ENCODE measurements at places on chromosomes 12 and 14.
A peak's percentile ranks its signal among the peaks of the same experiment; 100 is the strongest.

DNA sequence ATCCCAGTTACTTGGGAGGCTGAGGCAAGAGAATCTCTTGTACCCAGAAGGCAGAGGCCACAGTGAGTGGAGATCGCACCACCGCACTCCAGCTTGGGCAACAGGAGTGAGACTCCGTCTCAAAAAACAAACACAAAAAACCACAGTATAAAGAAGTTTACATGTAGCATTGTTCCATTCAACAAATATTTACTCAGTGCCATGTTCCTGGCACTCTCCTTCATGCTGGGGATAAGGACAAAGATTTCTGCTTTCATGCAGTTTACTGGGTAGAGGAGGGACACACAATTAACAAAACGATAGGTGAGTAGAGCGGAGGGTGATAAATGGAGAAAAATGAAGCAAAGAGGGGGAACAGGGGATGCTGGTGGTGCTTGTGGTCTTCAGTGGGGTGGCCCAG lies 68.2 kb upstream of the OVCH1 start:
- DNase-seq = no peak

DNA sequence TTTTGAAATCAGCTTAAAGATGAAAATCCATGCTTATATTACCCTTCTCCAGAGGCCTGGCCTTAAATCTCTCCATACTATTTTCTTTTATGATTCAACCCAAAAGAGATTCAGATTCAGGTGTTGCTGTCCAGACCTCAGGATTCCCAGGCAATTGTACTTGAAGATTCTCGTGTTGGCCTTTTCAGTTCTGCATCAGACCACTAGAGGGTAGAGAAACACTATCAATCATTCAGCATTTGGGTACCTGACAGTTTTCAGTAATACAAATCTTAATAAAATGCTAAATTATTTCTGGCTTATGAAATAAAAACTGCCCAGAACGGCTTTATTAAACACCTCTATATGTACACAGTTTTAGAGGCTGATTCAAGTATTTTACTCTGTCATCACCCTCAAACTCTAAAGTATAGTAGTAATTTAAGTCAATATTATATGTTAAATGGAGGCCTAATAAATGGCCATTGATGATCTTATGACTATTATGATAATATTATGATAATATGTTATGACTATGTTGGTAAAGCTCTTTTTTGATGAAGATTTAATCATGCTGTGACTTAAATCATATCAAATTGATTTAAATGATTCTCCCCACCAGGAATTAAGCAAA lies 301.1 kb downstream of the DUSP6 start:
- DNase-seq = no peak

GRCh38 chr12:124174451-124175348 lies 120.2 kb upstream of the RFLNA start:
- no peak for DNase-seq

GRCh38 chr12:116426391-116427136 lies 132.6 kb upstream of the MAP1LC3B2 start:
- DNase-seq = peak; percentile 18

- DNase-seq = no peak
Observed at GRCh38 chr12:124044809-124045321, 71.8 kb downstream of the ZNF664 start.

DNA sequence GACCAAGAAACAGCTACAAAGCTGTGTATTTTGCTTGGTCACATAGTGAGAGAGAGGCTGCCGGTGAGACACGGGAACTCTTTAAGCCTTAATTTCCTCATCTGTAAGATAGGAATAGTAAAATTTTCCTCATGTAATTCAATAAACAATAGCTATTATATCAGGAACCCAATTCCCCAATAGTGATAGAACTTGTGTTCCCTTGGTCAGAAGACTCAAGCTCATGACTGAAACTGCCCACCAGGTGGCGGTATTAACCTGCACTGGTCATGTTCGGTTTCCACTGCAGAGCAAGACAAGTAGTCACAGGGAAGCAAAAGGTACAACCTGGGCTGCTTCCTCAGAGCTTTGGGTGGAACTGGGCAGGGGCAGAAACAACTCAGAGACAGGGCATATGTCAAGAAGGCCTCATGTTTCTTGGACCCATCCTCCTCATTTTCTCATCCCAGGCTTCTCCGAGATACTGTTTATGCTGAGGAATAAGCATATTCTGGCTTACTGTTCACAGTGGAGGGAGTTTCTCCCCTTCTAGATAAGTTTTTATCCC lies 4.2 kb upstream of the AJUBA start:
- peak; percentile 95 for DNase-seq

DNA sequence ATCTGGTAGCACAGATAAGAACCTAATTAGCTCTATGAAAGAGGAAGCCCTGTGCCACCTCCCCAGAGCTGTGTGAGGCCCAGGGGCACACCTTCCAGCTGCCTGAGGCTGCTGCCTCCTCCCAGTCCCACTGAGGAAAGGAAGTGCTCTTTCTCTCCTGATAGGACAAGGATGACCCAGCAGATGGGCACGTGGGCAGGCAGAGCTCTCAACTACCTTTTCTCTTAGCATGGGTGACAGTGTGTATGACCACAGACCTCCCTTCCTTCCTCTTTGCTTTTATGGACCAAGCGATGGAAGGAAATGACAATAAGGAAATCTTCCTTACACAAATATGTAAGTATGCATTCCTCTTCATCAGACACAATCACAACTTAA lies 127.6 kb upstream of the AMIGO2 start:
- DNase-seq = no peak

- no peak for DNase-seq
Observed at GRCh38 chr12:116592731-116593130, 33.5 kb downstream of the MAP1LC3B2 start.

DNA sequence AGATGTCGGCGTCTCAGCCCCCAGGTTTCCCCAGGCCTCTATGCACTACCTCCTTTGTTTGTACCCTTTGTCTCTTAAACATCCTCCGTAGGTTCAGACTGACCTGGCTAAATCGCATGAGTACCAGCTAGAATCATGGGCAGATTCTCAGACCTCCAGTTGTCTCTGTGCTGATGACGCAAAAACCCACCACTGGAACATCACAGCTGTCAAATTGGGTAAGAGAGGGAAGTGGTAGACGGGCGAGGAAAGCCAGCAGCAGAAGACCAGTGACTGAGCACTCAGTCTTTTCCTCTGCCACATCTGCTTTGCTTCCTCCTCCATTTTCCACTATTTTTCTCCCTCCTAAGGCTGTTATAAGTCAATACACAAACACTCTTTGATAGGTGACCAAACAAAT lies 29.7 kb downstream of the A2ML1 start:
- DNase-seq = no peak

DNA sequence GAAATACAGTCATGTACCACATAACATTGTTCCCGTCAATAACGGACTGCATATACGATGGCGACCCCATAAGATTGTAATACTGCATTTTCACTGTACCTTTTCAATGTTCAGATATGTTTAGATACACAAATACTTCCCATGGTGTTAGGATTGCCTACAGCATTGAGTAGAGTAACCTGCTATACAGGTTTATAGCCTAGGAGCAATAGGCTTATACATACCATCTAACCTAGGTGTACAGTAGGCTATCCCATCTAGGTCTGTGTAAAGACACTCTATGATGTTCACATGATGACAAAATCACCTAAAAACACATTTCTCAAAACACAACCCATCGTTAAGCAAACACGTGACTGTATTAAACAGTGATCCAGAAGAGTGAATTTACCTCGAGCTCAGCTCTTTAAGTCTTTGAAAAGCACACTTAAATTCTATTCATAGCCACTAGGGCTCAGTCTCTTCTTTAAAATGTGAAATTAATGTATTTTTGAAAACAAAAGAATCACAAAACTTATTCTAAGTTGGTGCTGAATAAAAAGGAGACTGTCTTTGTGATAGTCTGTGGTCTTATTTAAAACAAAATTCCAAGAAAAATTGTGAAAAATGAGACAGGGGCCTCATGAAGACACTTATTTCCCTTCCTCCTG lies 239.1 kb upstream of the ARID2 start:
- DNase-seq = no peak

GRCh38 chr12:49244176-49244575 lies 20.7 kb upstream of the TUBA1C start:
- no peak for DNase-seq

- DNase-seq = no peak
Observed at GRCh38 chr14:66508547-66508845, 549 bp downstream of the GPHN start.

GRCh38 chr12:113230315-113231234 lies 9.3 kb downstream of the TPCN1 start:
- DNase-seq = no peak

GRCh38 chr14:68140076-68140741 lies 320.6 kb downstream of the RAD51B start:
- peak; percentile 38 for DNase-seq

GRCh38 chr12:122421187-122421820 lies 1.2 kb downstream of the CLIP1 start:
- DNase-seq = peak; percentile 78

GRCh38 chr12:88052686-88053085 lies 23.5 kb upstream of the C12orf50 start:
- DNase-seq = no peak

- DNase-seq = peak; percentile 24
Observed at GRCh38 chr12:6603095-6603567, 4.0 kb downstream of the CHD4 start.

- no peak for DNase-seq
Observed at GRCh38 chr14:90302529-90303303, 29.0 kb downstream of the NRDE2 start.
